ENCODE measurements at places on chromosomes 5 and 9. TPM values are rescaled to one million over a fixed set of nuclear protein-coding genes. Genes with fewer than 3 reads are reported as not detected.

MAMDC2 gene
- total RNA-seq, result 0.10 TPM

SLC23A1 gene
- total RNA-seq, result not detected

LAMC3 gene
- total RNA-seq, result 30.1 TPM

TEX53 gene
- not detected for total RNA-seq

SLC6A3 gene
- 0.10 TPM for total RNA-seq

RLN1 gene
- not detected for total RNA-seq

IL33 gene
- total RNA-seq, result 0.31 TPM

GRCh38 chr5:168413062-168413461, 73.2 kb upstream of the RARS1 start:
- H3K27me3 ChIP-seq, result peaks cover 4% of the 10 kb centered on the region
- peaks cover 4% of the 10 kb centered on the region for H3K4me1 ChIP-seq
- H3K27ac ChIP-seq, result no peak overlapping the region
- no peaks in the 10 kb centered on the region for H3K36me3 ChIP-seq
- H3K4me3 ChIP-seq, result no peak overlapping the region

DNA sequence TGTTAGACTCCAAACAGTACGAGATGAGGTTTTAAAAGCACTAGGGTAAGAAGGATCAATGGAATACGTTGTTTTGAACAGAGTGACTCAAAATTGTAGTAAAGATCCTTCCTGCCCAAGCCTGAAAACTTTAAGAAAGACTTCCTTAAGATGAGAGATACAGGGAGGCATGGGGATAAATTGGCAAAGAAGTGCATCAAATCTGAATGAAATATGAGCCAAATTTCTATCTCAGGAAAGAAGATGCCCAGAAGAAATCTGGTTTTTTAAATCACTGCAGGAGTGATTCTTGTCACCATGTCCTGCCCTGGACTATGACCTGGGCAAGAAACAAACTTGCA, 14.9 kb downstream of the FCN2 start:
- H3K4me1 ChIP-seq, result no peaks in the 10 kb centered on the region
- no peak overlapping the region for H3K4me3 ChIP-seq
- peaks cover 10% of the 10 kb centered on the region for H3K36me3 ChIP-seq
- H3K27me3 ChIP-seq, result peaks cover 5% of the 10 kb centered on the region

DNA sequence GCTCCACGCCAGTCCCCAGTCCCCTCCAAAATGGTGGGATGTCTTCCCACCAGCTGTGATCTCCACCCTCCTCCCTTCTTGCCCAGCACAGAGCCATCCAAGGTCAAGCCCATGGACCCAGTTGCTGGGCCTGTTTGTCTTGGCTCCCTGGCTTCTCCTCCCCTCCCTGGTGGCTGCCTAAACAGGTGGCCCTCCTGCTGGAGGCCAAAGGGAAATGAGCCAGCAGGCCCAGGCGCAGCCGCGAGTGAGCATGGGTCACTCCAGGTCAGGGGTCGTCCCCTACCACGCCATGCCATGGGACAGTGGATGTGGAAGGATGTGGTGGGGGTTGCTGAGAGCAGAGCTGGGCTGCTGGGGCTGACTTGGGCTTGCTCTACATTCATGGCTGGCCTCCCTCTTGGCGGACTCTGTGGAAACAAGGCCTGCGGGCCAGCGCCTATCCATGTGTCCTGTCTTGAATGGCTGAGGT, 33.6 kb downstream of the COL15A1 start:
- peaks cover 58% of the 10 kb centered on the region for H3K4me1 ChIP-seq
- H3K27ac ChIP-seq, result peak overlapping the region; percentile 42
- H3K4me3 ChIP-seq, result no peak overlapping the region

- H3K4me3 ChIP-seq, result no peak overlapping the region
- no peak for DNase-seq
- H3K27ac ChIP-seq, result no peak overlapping the region
These were observed 126.1 kb downstream of the CACNA1B start for GRCh38 chr9:138003485-138004190.

GRCh38 chr9:128203707-128204551, 750 bp downstream of the DNM1 start:
- DNase-seq, result peak; percentile 22
- no peak overlapping the region for H3K27ac ChIP-seq
- H3K4me1 ChIP-seq, result peaks cover 16% of the 10 kb centered on the region
- peaks cover 17% of the 10 kb centered on the region for H3K27me3 ChIP-seq
- H3K4me3 ChIP-seq, result no peak overlapping the region
- H3K36me3 ChIP-seq, result peaks cover 10% of the 10 kb centered on the region

DNA sequence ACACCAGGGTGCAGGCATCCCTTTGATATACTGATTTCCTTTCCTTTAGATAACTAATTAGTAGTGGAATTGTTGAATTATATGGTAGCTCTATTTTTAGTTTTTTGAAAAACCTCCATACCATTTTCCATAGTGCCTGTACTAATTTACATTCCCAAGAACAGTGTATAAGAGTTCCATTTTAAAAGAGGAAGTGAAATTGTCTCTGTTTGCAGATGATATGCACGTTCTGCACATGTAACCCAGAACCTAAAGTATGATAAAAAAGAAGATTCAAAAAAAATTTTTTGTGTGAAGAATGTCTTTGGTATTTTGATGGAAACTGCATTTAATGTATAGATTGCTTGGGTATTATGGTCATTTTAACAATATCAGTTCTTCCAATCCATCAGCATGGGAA, 424.0 kb upstream of the CCNH start:
- no peaks in the 10 kb centered on the region for H3K4me1 ChIP-seq
- no peak overlapping the region for H3K27ac ChIP-seq
- no peak overlapping the region for H3K4me3 ChIP-seq
- peaks cover 5% of the 10 kb centered on the region for H3K27me3 ChIP-seq
- no peaks in the 10 kb centered on the region for H3K36me3 ChIP-seq
- no peak for DNase-seq

- no peak for DNase-seq
- H3K27ac ChIP-seq, result no peak overlapping the region
- H3K36me3 ChIP-seq, result no peaks in the 10 kb centered on the region
These were observed 322.8 kb downstream of the GLIS3 start for GRCh38 chr9:3976865-3977613.

DNA sequence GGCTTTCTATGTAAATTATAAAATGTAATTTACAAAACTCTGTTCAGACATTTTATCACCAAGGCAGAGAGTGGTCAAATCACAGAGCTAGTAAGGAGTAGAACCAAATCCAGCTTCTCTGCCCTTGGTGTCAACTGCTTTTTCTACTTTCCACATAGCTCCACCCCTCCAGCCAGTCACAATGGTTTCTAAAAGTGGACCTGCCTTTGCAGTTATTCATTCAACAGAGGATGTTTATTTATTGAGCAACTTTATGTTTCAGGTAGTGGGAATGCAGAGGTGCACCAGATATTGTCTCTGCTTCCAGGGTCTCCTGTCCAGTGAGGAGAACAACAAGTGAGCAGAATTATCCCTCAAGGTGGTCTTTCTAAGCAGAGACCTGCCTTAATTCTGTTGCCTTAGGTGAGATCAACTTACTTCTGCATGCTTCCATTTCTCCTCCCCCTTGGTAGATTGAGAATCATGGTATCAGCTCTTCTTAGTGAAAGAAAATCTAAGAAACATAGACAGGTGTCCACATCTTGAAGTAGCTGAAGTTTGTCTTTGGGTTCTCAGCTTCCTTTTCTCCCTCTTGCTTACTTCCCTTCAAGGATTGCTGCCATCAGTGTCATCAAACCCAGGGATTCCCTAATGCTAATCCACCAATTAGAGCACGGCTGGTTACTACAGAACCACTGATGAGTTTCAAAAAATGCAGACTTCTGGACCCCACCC, 17.2 kb upstream of the PDCD1LG2 start:
- peaks cover 17% of the 10 kb centered on the region for H3K4me1 ChIP-seq
- peaks cover 2% of the 10 kb centered on the region for H3K27me3 ChIP-seq
- H3K27ac ChIP-seq, result no peak overlapping the region
- no peak for DNase-seq
- H3K4me3 ChIP-seq, result no peak overlapping the region

DNA sequence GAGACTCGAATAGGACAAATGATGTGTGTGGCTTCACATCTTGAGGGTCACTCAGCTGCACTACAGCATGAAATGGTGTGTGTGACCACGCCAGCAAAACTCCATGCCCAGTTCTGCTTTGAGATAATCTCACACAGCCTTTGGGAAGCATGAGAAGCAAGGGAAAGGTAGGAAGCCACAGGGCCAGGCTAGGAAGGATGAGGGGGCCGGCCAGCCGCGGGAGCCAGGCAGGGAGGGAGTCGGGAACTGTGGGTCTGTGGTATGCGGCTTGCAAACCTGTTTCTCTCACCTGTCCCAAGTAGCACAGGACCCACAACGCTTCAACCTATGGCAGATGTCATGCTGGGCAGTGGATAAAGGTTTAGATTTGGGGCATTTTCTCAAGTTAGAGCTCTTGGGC, 142.0 kb downstream of the HSPA4 start:
- H3K27me3 ChIP-seq, result peaks cover 3% of the 10 kb centered on the region
- H3K4me1 ChIP-seq, result peaks cover 4% of the 10 kb centered on the region
- no peak overlapping the region for H3K4me3 ChIP-seq
- no peak overlapping the region for H3K27ac ChIP-seq
- H3K36me3 ChIP-seq, result no peaks in the 10 kb centered on the region

DNA sequence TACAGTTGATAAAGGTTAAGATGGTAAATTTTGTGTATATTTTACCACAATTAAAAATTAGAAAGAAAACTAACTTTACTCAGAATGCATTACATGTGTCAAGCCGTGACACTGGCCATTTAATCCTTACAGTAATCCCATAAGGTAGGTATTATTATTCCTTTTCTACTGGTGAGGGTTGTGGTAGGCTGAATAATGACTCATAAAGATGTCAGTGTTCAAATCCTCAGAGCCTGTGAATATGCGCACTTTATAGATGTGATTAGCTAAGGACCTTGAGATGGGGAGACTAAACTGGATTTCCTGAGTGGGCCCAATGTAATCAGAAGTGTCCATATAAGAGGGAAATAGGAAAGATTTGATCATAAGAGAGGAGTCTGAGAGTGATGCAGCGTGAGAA, 288.1 kb downstream of the TMEM167A start:
- peaks cover 2% of the 10 kb centered on the region for H3K4me1 ChIP-seq
- H3K27me3 ChIP-seq, result peaks cover 5% of the 10 kb centered on the region
- H3K4me3 ChIP-seq, result no peak overlapping the region
- no peaks in the 10 kb centered on the region for H3K36me3 ChIP-seq

All from endothelial cell (in vitro differentiated cells).